ENCODE measurements at places on chromosomes 11 and 22.

GRCh38 chr11:65421794-65422632 is 585 bp upstream of the NEAT1 start:
- DNase-seq, result peak; percentile 98

GRCh38 chr22:38841211-38841610 is 2.6 kb downstream of the NPTXR start:
- no peak for DNase-seq

GRCh38 chr11:63589000-63589399 is 25.2 kb downstream of the PLAAT3 start:
- no peak for DNase-seq

DNA sequence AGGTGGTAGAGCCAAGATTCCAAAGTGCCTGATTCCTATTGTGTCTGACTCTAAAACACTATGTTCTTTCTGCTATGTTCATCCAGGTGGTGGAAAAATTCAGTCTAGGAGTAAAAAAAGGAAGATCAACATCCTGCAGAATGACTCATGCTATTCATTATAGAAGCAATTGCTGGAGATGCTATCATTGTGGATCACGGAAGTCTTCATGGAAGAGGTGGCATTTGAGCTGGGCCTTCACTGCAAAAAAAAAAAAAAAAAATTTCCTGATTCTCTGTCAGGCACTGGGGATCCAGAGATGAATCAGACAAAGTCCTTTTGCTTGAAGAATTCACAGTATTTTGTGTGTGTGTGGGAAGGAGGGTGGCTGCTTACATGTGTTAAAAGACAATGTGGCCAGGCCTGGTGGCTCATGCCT is 1.4 kb upstream of the UVRAG start:
- peak; percentile 18 for DNase-seq

DNA sequence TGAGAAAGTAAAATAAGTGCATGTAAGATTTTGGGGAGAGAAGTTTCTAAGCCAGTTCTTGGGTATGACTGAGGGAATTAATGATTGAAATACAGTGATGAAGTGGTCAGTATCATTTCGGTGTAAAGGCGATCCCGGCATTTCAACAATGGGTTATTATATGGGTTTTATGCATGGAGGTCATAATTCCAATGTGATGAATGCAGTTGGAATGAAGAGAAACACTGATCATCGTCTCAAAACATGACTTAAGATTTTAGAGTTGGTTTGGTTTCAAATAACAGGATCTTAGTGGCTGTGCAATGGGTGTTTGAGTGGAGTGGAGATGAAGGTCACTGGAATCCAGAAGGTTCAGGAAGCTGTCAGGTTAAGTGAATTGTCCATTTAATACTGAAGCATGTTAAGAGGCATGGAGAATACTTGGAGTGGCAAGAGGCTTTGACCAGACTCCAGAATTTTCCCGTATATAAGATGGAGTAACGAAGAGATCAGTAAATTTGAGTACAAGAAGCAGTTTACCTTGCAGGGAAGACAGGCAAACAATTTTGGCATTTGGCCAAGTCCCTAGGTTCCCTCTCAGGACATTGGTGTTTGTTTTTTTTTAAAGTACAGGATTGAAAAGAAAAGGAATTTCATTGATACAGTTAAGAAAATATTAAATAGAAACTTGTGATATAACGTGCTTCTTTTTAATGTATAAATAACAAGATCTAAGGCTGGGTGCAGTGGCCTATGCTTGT is 96.4 kb upstream of the BIRC3 start:
- peak; percentile 8 for DNase-seq

DNA sequence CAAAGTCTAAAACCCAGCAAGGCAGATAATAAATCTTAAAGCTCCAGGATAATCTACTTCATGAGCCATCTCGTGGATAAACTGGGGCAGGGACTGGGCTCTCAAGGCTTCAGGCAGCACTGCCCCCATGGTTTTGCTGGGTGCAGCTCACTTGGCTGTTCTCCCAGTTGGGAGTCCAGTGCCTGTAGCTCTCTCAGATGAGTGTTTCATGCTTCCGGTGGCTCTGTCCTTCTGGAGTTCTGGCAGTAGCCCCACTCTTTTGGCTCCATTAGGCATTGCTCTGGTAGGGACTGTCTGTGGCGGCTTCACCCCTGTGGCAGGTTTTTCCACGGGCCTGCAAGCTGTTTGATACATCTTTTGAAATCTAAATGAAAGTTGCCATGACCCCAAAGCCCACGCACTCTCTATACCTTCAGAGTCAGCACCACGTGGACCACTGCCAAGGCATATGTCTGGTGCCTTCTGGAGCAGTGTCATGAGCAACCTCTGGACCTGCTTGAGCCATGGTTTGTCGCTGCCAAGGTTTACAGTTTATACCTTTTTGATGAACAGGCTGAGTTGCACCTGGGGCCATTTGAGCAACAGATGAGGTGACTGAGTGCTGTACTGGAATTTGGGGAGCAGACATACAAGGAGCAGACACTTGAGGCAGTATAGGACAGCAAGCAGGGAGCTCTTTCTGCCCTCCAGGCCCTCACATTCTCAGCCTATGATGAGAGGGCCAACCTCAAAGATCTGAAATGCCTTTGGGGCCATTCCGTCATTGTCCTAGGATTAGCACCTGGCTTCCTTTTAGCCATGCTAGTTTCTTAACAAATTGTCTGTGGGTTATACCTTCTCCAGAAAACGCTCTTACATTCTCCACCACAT is 48.6 kb downstream of the MTNR1B start:
- no peak for DNase-seq

GRCh38 chr11:111418436-111418787 is 39.3 kb upstream of the POU2AF1 start:
- no peak for DNase-seq

GRCh38 chr22:30327864-30328345 is 1.2 kb upstream of the TBC1D10A start:
- DNase-seq, result no peak

- no peak for DNase-seq
Observed at GRCh38 chr11:27255447-27255828, 107.6 kb downstream of the CCDC34 start.

- DNase-seq, result no peak
Observed at GRCh38 chr11:43554148-43554473, 126.4 kb upstream of the HSD17B12 start.

DNA sequence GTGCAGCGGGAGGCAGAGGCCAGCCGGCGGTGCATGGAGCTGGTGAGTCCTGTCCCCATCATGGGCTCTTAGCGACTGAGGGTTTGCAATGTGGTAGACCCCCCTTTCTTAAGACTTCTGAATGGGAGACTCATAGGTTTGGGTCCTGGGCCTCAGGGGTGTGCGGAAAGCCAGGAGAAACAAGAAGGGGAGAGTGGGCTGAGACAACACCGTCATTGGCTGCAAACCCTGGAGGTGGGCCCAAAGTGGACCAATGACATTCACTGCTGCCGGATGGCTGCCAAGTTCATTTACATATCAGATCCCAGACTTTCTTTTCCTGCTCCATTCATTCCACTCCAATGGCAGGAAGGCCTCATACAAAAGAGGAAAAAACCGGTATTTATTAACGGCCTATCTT is 213.3 kb downstream of the MYO18B start:
- DNase-seq, result no peak

GRCh38 chr11:117478926-117479325 is 151.3 kb downstream of the CEP164 start:
- DNase-seq, result no peak

DNA sequence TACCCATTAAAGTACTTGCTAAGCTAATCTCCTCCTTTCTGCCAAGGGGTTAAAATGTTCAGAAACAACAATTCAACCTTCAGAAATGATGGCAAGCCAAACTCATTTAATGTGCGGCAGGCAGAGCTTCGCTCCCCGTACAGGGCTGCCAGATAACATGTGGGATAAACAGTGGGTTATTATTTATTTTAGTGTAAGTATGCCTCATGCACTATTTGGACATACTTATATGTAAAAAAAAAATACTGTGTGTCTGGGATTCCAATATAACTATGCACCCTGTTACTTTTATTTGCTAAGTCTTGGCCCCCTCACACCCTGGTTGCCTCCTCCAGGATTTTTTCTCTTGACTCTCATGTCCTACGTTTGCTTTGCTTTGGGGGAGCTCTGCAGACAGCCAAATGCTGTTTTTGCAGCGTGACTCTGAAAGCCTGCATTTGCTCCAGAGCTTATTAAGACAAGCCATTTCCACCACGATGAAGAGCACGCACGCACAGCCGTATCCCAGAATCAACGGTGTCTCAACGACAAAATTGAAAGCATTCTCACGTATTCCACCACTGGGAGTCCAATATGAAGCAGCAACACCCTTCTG is 86.5 kb upstream of the SHANK2 start:
- no peak for DNase-seq

DNA sequence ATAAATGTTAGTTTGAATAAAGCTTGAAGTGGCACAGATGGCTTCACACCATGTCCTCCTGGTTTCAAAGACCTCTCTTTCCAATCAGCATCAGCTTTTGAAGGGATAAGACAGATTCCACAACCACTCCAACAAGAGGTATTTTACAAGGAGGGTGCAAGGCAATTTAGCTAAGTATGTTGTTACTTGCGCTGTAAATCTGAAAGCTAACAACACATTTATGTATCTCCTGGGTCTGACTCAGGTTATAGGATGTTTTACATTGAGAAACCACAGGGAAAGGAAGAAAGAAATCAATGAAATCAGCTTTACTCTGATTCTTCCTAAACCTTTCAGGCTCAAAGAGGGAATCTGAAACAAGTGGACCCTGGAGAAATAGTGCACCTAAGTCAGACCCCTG is 12.1 kb downstream of the CWC15 start:
- no peak for DNase-seq

DNA sequence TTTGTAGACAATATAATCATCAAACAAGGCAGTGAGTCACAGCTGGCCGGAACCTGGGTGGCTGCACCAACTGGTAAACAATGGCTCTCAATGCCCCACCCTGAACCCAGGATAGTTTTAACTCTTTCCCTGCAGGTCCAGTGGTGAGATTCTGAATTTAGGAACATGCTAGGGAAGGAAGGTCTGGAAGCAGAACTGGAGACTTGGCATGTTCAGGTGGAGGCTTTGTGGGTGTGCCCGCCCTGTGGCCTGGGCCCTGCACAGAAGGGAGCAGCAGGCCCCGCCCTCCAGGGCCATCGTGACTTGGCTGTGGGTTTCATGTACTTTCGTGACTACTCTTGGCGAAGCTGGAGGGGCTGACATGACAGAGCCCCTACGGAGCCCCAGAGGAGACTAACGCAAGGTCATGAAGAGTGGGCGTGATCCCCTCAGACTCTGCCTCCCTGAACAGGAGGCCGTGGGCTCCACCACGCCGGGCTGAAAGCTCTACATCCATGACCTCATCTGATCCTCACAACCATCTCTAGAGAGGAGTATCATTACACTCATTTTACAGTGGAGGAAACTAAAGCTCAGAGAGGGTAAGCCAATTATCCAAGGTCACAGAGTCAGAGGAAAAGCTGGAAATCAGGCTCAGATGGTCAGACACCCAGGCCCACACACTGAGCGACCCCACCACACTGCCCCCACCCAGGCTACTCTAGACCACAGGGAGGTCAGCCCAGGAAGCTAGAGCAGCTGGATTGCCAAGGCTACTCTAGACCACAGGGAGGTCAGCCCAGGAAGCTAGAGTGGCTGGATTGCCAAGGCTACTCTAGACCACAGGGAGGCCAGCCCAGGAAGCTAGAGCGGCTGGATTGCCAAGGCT is 27.3 kb downstream of the MAFF start:
- DNase-seq, result peak; percentile 56

GRCh38 chr11:84687433-84687832 is 939.7 kb downstream of the DLG2 start:
- DNase-seq, result no peak

DNA sequence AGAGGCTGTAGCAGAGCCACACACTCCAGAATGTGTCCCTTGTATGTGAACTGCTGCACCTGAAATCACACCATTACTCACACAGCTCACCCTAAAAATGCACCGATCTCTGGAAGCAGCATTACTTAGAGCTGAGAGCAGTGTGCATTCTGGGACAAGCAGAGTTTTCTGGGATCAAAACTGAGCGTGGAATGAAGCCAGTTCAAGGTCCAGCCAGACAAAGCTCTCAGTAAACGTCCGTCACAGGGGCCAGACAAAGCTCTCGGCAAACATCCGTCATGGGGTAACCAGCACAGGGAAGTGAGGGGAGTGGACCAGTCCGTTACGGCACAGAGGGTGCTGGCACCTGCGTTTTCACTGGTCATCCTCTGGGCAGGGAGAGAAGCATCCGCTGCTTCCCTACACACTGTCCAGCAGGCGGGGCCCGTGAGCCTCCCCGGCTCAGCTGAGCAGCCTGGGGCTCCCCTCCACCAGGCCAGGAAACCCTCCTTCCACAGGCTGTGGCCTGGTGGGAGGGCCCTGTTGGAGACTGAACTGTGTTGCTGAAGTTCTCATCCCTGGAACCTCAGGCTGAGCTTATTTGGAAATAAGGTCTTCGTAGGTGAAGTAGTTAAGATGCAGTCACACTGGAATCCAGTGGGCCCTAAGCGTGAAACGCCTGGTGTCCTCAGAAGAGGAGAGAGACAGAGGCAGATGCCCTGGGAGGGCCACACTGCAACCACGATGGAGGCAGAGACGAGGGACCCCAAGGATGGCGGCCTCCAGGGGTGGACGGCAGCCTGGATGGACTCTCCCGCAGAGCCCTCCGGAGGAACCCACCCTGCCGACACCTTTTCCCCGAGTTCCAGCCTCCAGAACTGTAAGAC is 883.9 kb downstream of the BRD1 start:
- no peak for DNase-seq

- no peak for DNase-seq
Observed at GRCh38 chr11:67486481-67487195, 3.8 kb downstream of the AIP start.

DNA sequence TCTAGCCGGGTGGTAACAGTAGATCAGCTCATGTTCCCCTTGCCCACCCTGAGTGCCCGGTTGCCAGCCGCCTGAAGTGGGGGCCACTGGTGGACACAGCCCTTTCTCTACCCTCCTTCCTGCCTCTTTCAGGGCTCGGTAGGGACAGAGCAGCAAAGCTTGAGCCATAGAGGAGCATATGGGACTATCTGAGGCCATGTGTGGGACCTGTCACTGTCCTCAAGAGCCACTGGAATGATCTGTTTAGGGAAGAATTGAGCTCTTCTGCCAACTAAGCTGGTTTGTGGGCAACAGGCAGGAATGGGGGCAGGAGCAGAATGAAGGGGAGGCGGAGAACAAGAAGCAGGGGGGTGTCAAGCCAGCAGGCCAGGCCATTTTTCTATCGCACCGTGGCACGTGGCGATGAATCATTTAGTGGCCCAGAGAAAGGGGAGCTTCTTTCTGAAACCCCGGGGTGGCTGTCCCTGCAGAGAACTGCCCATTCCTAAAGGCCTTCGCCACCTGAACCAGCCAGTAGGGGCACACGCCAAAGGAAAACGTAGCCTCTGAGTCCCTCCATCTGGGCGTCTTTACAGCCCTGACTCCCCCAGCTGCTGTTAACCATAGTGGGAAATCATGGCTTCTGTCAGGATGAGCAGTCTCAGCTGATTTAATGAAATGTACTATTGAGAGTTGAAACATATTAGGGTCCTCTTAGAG is 8.8 kb downstream of the ASPHD2 start:
- no peak for DNase-seq

All from hematopoietic multipotent progenitor cell treated with erythropoietin and hydrocortisone succinate and interleukin-3 and kit ligand, for 17 days (in vitro differentiated cells).